ENCODE measurements at places on chromosomes 13 and 19. TPM values are rescaled to one million over a fixed set of nuclear protein-coding genes. Genes with fewer than 3 reads are reported as not detected.
A peak's percentile ranks its signal among the peaks of the same experiment; 100 is the strongest.

Gene CCDC194
- not detected for total RNA-seq

Gene S1PR4
- total RNA-seq = not detected

DNA sequence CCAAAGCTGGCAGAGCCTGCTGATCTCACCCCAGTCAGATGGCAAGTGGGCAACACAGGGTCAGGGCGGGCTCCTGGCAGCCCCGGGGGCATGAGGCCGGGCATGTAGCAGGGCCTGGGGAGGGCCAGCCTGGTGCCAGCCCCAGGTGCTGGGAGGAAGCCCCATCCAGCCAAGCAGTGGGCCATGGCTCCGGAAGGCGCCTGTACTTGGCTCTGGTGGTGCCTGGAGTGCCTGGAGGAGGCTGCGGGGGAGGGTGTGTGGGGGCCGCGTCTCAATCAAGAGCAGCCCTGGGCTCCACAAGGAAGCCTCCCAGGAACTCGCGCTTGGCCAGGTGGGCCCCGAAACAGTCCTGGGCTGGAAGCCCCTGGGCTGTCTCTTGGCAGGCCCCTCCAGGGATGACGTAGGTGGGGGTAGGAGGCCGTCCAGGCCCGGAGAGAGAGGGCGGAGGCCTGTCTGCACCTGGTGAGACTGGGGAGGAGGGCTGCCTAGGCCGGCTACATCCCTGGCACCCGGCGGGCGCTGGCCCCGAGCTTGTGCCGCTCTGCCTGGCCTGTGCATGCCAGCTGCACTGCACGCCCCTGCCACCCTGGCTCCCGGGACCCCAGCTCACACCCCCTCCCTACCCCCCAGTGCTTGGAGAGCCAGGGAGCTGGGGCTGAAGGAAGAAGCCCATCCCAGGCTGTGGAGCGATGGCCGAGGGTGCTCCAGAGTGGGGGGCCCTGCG lies 45.9 kb downstream of the COMP start:
- H3K4me1 ChIP-seq = peaks cover 28% of the 10 kb centered on the region
- H3K36me3 ChIP-seq = no peaks in the 10 kb centered on the region
- no peak for DNase-seq

- H3K27ac ChIP-seq = no peak overlapping the region
- no peaks in the 10 kb centered on the region for H3K27me3 ChIP-seq
- H3K36me3 ChIP-seq = no peaks in the 10 kb centered on the region
- no peaks in the 10 kb centered on the region for H3K4me1 ChIP-seq
- no peak for DNase-seq
These were observed 293.9 kb upstream of the HTR2A start for GRCh38 chr13:47190696-47191305.

- H3K27ac ChIP-seq = no peak overlapping the region
- no peaks in the 10 kb centered on the region for H3K4me1 ChIP-seq
- no peaks in the 10 kb centered on the region for H3K27me3 ChIP-seq
- no peak overlapping the region for H3K4me3 ChIP-seq
- no peak for DNase-seq
These were observed 5.5 kb upstream of the IFI30 start for GRCh38 chr19:18167975-18168645.

GRCh38 chr13:79647533-79647932 lies 166.6 kb downstream of the NDFIP2 start:
- no peak overlapping the region for H3K4me3 ChIP-seq
- no peaks in the 10 kb centered on the region for H3K27me3 ChIP-seq
- H3K36me3 ChIP-seq = no peaks in the 10 kb centered on the region
- peak overlapping the region; percentile 18 for H3K27ac ChIP-seq
- DNase-seq = no peak

DNA sequence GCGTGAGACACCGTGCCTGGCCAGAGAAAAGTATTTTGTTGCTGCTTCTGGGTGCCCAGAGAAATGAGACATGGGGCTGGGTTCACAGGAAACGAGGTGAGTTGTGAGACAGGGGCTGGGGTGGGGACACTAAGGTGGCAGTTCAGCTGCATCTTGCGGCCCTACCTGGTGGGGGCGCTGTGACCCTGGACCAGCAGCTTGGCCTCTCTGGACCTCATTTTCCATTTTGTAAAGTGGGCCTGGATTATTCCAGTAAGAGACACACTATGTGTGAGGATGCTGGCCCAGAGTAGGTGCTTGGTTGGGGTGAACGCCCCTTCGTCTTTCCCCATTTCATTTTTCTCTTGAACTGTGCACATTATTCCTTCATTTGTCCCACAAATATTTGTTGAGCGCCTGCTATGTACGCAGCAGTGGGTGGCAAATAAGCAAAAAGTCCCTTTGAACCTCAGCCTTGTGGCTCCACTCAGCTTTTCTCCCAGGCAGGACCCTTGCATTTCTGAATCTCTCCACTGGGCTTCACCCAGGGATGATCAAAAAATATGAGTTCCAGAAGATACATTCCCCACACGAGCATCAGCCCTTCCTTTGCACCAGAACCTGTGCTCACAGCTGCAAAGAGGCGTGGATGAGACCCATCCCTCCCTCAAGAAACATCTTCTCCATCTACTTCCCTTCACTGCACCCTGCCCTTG lies 26.6 kb upstream of the OR10H1 start:
- no peak overlapping the region for H3K4me3 ChIP-seq
- no peaks in the 10 kb centered on the region for H3K27me3 ChIP-seq
- DNase-seq = no peak
- no peaks in the 10 kb centered on the region for H3K4me1 ChIP-seq

DNA sequence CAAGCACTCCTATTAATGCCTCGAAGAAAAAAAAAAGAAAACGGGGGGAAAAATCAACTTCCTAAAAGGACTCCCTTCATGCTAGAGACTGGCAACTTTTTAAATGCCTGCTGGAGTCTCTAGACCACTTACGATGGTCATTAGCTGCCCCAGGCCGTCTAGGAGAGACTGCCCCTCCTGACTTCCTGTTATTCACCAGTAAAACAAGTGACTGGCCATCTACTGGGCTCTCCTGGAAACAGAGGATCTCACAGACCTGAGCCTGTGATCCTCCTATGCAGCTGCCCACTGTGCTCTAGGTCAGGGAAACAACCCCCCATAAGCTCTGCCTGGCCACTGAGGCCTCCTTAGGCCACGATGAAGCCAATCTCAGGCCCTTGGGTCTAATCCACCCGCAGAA lies 7.4 kb downstream of the ZNF266 start:
- H3K4me1 ChIP-seq = no peaks in the 10 kb centered on the region
- H3K4me3 ChIP-seq = no peak overlapping the region
- no peak for DNase-seq
- no peak overlapping the region for H3K27ac ChIP-seq
- H3K36me3 ChIP-seq = peaks cover 42% of the 10 kb centered on the region
- H3K27me3 ChIP-seq = no peaks in the 10 kb centered on the region

DNA sequence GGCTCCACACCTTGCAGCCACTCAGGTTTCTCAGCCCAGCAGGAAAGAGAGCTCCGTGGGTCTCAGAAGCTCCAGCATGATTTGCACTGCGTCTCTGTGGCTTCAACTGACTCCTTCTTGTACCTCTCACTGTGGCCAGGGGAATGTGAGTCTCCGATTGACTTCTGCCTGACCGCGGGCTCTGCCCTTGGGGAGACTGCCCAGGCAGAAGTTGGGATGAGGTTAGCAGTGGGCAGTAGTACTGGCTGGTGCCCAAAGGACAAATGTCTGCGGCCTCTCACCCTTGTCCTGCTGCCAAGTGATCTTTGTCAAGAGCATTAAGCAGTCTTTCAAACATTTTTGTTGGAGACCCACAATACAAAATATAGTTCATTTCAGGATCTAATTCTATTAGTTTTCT lies 34.4 kb upstream of the FXYD3 start:
- H3K36me3 ChIP-seq = no peaks in the 10 kb centered on the region
- no peak overlapping the region for H3K4me3 ChIP-seq
- no peak for DNase-seq
- peaks cover 23% of the 10 kb centered on the region for H3K27me3 ChIP-seq
- H3K4me1 ChIP-seq = no peaks in the 10 kb centered on the region
- no peak overlapping the region for H3K27ac ChIP-seq

GRCh38 chr19:15506074-15506571 lies 2.2 kb upstream of the CYP4F22 start:
- H3K4me3 ChIP-seq = no peak overlapping the region
- no peaks in the 10 kb centered on the region for H3K4me1 ChIP-seq
- no peaks in the 10 kb centered on the region for H3K27me3 ChIP-seq
- peaks cover 4% of the 10 kb centered on the region for H3K36me3 ChIP-seq
- DNase-seq = no peak
